ENCODE measurements at places on chromosomes 16 and 17. TPM values are rescaled to one million over a fixed set of nuclear protein-coding genes. Genes with fewer than 3 reads are reported as not detected.

The TPSAB1 gene
- not detected for total RNA-seq

The CNGB1 gene
- not detected for total RNA-seq

The ALDOC gene
- total RNA-seq: 8.0 TPM

The HIC1 gene
- 8.8 TPM for total RNA-seq

The TP53TG3B gene
- not detected for total RNA-seq

The MGAT5B gene
- 0.20 TPM for total RNA-seq

The ENGASE gene
- total RNA-seq: 30.7 TPM

The GDPD1 gene
- total RNA-seq: 1.9 TPM

The MYH3 gene
- 3.2 TPM for total RNA-seq

The CCL23 gene
- total RNA-seq: not detected

The P2RX1 gene
- total RNA-seq: not detected

- DNase-seq: no peak
Observed at GRCh38 chr17:68641276-68642117, 40.3 kb upstream of the FAM20A start.

DNA sequence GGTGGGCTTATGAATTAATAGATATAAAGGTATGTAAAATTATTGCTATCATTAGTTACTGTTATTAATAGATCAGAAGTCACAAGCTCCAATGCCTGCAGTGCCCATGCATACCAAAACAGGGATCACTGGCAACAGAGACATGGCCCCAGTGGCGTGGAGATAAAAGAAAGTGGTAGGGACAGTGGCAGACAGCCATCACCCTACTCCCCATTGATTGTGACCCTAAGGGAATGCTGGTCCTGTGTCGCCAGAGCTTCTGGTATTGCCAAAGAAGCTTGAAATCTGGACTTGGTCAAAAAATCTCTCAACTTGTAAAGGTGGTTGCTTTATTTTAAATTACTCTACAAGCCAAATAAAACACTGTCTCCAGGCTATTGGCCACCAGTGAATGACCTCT is 279.1 kb downstream of the IRX3 start:
- DNase-seq: no peak

- DNase-seq: peak; percentile 87
Observed at GRCh38 chr17:17783825-17784656, 52.7 kb downstream of the SREBF1 start.

DNA sequence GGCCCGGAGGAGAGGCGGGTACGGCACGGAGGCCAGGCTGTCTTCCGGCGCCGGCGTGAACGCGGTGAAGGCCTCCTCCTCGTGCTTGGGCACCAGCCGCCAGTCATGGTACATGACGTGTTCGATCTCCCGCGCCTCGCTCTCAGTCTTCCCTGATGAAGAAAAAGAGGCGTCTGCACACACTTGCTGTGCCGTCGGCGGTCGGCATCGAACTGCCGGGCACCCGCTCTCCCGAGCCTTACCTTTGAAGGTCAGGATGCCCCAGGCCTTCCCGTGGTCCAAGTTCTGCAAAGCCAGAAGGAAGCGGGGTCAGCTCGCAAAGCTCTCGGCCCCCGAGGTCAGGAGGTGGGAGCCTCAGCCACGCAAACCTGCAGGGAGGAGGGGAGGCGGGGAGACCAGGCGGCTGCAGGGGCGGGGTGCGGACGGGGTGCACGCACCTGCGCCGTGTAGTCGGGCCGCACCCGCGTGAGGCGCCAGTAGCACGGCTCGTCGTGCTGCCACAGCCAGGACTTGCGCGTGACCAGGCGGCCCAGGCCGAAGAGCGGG is at the start of gene EME2:
TSS of gene EME2 (plus strand) at position 449 of the 546 bp plus-strand sequence. CDS start 418 bp downstream, outside the sequence.
- no peak for DNase-seq

GRCh38 chr17:41052566-41052965 is 2.5 kb downstream of the KRTAP2-2 start:
- no peak for DNase-seq

DNA sequence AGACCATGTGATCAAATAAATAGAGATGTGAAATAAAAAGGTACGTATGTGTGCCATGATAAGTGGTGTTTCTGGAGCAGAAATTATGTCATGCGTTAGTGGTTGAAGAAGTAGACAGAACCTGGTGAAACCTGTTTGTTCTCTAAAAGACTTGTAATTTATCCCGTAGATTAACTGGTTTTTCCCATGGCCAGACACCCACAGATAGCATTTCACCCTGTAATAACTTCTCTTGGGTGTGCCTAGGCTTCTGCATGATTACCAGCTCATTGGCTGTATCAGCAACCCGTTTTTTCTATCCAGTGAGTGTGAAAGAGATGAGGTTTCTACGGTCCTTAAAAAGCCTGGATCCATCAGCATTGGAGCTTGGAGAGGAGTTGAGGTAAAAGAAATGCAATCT is 471.3 kb downstream of the NPIPA7 start:
- no peak for DNase-seq

- DNase-seq: no peak
Observed at GRCh38 chr17:16818340-16818739, 128.3 kb downstream of the CCDC144A start.

GRCh38 chr16:4837733-4838501 is 9.2 kb downstream of the GLYR1 start:
- DNase-seq: no peak

GRCh38 chr16:85851034-85851785 is 47.8 kb upstream of the IRF8 start:
- DNase-seq: peak; percentile 27

- no peak for DNase-seq
Observed at GRCh38 chr17:65154770-65155589, 17.8 kb downstream of the RGS9 start.

GRCh38 chr17:43193251-43193650 is 18.4 kb upstream of the TMEM106A start:
- DNase-seq: no peak

- DNase-seq: peak; percentile 88
Observed at GRCh38 chr17:79947351-79948031, 88.2 kb downstream of the TBC1D16 start.

DNA sequence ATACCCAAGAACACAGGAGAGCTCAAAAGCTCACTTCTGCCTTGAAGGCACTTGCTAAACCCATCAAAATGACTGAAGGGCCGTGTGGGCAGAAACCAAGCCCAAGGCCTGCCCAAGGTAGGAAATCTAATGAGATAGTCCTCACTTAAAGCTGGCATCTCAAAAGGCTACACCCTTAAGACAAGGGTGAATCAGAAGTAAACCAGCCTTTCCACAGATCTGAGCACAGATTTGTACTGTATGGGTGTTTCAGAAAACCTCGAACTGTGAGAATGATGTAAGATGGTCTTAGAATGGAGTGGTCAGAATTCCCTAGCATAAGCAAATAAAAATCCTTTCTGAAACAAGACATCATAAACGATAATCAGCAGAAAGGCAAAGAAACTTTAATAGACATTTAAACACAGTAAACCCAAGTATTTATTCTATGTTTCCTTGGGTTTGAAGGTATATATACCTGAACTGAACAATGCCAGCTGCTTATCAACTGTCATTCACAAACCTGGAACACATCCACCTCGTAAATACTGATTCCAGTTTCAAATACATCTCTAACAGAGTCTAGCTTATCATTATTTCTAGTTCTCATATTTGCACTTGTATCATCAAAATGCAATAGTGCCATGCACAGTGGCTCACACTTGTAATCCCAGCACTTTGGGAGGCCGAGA is 37.8 kb downstream of the GLG1 start:
- no peak for DNase-seq

- DNase-seq: no peak
Observed at GRCh38 chr17:29665481-29665810, 42.7 kb upstream of the CORO6 start.

DNA sequence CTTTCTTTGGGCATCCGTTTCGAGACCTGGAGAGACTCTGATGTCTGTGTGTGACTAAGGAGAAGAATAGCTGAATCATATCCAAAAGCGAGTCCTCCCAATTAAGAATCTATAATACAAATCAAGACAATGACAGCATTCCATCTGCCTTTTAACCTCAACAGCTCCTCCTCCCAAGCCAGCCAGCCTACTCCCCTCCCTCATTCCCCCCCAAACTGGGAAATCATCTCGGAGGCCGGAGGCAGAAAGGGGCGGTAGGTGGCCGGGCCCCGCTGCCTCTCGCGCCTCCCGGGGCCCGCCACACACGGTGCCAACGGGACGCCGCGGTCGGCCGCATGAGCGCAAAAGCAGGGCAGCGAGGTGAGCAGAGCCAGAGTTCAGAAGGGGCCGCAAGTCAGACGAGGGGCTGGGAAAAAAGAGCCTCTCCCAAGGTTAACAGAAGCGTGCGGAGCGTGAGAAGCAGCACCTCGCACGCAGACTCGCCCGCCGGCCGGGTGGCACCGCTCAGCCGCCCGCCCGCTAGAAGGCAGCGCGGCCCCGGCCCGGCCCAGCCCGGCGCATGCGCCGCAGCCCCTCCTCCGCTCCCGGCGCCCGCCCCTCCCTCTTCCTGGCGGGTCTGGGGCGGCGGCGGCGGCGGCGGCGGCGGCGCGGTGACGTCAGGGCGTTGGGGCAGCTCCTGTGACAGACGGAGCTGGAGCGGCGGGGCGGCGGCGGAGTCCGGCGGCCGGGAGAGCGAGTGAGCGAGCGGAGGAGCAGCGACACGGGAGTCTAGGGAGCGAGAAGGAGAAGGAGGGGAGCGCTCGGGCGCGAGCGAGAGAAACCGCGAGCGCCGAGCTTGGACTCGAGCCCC is at the start of gene PAFAH1B1:
TSS of gene PAFAH1B1 (plus strand) at position 684 of the 850 bp plus-strand sequence. CDS start 44,635 bp downstream, outside the sequence.
- DNase-seq: peak; percentile 96

- no peak for DNase-seq
Observed at GRCh38 chr17:13671341-13671740, 69.6 kb upstream of the HS3ST3A1 start.

GRCh38 chr17:32482568-32483320 is 4.0 kb upstream of the CDK5R1 start:
- DNase-seq: no peak

DNA sequence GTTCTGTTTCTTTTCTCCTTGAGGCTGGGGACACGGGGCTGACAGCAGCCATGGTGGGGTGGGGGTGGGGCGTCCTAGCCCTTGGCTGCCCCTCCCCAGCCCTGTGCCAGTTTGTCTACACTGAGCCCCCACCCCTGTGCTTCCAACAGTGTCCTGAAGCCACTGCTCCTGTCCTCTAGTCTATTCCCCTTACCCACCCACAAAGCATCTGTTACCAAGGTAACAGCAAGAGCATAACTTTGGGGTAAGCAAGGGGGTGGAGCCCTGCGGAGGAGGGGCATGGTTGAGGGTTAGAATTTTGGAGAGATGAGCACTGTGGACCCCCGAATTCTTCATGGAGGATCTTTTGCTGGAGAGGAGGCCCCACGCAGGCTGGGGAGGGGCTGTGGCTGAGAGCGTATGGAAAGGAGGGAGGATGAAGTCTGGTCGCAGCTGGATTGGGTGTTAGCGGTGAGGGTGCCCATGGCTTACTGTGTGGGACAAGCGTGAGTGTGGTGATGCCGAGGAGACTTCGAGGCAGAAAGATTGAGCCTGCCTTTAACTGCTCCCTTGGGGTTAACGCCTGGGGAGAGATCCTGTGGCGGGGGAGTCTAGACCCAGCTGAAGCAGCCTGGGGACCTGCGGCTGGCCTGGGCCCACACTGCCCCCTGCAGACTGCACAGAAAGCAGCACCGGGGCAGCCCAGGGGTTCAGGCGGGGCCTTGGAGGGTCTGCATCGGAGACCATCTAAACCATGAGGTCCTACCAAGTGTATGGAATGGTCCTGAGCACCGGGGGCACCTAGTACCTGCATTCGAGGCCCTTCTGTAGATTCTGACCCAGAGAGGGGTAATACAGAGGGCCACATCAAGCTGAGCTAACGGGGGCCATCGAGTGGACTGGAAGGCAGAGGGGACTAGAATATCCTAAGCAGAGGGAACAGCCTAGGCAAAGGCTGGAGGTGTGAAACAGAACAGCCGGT is 6.1 kb upstream of the STAC2 start:
- DNase-seq: no peak

DNA sequence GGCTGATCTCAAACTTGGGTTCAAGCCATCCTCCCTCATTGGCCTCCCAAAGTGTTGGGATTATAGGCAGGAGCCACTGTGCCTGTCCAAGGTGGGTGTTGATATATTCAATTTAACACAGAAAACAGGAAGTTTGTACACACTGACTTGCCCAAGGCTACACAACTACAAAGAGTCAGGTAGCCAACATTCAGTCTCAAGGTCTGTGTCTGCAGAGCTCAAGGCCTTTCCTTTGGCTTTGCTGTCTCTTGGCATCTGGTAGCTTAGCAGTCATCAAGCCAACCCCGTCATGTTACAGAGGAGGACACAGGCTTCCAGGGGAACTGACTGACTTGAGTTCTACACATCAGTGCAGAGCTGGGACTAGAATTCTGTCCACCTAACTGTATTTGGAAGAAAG is 11.9 kb upstream of the MEFV start:
- no peak for DNase-seq

- no peak for DNase-seq
Observed at GRCh38 chr16:51982715-51983680, 563.9 kb downstream of the TOX3 start.

DNA sequence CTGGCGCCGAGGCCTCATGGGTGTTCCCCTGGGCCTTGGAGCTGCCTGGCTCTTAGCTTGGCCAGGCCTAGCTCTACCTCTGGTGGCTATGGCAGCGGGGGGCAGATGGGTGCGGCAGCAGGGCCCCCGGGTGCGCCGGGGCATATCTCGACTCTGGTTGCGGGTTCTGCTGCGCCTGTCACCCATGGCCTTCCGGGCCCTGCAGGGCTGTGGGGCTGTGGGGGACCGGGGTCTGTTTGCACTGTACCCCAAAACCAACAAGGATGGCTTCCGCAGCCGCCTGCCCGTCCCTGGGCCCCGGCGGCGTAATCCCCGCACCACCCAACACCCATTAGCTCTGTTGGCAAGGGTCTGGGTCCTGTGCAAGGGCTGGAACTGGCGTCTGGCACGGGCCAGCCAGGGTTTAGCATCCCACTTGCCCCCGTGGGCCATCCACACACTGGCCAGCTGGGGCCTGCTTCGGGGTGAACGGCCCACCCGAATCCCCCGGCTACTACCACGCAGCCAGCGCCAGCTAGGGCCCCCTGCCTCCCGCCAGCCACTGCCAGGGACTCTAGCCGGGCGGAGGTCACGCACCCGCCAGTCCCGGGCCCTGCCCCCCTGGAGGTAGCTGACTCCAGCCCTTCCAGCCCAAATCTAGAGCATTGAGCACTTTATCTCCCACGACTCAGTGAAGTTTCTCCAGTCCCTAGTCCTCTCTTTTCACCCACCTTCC is 7.9 kb downstream of the HIRIP3 start:
- peak; percentile 84 for DNase-seq

GRCh38 chr16:49756775-49757558 is 98.9 kb downstream of the ZNF423 start:
- no peak for DNase-seq

GRCh38 chr16:67526149-67526791 is 2.4 kb upstream of the RIPOR1 start:
- DNase-seq: no peak

All from chondrocyte (in vitro differentiated cells).